ENCODE measurements at places on chromosomes 5 and 9.

DNA sequence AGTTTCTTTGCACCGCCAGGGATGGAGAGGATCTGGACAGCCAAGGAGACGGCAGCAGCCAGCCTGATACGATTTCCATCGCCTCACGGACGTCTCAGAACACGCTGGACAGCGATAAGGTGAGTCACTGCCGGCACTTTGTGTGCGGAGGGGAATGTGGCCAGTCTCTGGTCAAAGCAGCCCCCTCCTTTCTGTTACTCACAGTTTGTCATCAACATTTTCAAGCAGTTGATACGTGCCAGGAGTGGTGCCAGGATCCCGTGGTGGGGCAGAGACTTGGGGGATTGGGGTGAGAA lies 175.1 kb upstream of the OTULINL start:
- DNase-seq = no peak

DNA sequence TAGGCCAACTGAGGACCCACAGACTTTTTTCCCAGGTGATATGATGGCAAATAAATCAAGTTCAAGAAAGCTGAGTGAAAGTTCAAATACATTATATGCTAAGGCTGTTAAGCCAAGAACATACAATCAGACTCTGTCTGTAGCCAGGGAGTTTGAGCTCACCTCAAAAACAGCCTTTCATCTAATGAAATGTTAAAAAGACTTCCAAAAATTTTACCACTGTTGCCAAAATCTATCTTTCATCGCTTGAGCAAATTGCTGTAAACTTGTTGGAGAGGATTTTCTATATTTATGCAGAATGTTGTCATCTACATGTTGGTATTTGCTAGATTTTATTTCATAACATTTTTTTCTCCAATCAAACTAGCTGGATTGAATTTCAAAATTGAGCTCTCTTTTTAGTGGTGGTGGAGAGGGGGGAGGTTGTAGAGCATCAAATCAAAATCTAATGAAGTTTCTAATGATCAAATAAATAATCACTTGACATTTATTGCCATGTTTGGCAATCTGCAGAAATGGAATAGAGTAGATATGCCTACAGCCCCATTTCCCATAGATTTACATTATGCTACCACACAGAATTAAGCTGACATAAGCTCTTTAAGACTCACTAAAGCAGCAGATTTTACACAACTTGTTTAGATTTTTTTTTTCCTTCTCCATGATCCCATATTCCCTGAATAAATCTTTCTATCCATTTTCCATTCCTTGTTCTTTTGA lies 828.9 kb upstream of the ZNF608 start:
- no peak for DNase-seq

DNA sequence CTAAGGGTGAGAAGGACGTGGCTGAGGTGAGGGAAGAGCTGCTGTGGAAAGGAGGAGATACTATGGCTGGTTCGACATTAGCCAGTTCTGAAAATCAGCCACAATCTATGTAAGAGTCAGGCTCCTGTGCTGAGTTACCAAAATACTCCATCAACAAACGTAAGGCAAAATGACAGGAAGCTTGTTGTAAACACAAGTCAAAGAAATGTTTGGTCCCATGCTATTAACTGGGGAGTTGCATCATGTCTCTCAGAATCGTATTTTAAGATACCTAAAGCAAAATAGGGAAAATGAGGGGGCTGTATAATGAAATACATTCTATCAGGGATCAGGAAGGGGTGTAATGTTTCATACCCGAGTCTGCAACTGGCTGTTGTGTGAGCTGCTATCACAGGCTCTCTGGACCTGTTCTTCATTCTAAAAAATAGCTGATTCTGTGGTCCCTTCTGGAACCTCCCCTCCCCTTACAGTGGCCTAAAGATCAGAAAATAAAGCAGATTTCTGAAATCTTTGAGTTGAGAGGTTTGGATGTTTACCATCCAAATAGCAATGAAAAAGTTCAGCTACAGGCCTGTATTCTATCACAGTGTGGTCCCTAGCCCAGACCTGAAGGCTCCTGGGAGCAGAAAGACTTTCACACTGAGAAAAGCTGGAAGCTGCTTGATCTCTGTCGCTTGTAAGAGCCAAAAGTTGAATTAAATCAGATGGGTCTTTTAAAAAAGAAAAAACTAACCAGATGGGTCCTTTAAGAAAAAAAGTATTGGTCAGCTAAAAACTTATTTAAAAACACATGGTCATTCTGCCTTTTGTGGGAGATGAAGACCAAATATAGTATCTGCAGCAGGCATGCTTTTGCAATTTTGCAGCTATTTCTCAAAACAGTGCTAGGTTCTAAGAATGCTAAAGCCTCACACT lies 97.8 kb upstream of the SMC5 start:
- no peak for DNase-seq

- DNase-seq = no peak
Observed at GRCh38 chr5:135124128-135124527, 90.1 kb upstream of the PITX1 start.

- no peak for DNase-seq
Observed at GRCh38 chr9:113507256-113507655, 43.7 kb downstream of the RGS3 start.

- DNase-seq = no peak
Observed at GRCh38 chr9:33431420-33431819, 16.0 kb downstream of the AQP3 start.

DNA sequence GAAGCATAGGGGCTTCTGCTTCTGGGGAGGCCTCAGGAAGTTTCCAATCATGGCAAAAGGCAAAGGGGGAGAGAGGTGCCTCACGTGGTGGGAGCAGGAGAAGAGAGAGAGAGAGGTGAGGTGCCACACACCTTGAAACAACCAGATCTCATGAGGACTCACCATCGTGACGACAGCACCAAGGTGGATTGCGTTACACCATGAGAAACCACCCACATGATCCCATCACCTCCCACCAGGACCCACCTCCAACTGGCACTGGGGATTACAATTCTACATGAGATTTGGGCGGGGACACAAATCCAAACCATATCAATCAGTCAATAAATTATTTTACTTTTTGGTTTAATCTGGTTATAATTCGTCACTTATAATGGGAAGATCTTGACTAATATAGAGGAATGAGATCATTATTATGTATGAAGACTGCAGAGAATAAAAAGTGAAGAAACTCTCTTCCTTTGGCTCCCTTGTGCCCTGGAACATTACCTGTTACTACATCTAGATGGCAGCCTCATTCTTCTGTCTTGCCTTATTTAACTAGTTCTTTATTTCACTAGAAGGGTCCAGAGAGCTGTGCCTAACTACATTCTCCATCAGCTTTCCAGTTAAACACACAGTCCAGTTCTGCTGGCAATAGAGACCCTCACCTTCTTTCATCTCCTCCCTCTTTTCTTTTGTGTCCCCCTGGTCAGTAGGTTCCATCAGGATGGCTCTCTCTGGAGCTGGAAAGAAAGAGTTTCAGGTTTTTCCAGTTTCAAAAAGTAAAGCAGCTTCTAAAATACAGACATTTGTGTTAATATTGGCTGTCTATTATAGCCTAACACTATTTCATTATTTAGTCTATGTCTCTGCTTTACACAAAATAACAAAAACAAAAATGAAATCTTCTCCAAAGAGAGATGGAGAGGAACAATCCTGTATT lies 21.7 kb upstream of the SPINK7 start:
- DNase-seq = no peak

DNA sequence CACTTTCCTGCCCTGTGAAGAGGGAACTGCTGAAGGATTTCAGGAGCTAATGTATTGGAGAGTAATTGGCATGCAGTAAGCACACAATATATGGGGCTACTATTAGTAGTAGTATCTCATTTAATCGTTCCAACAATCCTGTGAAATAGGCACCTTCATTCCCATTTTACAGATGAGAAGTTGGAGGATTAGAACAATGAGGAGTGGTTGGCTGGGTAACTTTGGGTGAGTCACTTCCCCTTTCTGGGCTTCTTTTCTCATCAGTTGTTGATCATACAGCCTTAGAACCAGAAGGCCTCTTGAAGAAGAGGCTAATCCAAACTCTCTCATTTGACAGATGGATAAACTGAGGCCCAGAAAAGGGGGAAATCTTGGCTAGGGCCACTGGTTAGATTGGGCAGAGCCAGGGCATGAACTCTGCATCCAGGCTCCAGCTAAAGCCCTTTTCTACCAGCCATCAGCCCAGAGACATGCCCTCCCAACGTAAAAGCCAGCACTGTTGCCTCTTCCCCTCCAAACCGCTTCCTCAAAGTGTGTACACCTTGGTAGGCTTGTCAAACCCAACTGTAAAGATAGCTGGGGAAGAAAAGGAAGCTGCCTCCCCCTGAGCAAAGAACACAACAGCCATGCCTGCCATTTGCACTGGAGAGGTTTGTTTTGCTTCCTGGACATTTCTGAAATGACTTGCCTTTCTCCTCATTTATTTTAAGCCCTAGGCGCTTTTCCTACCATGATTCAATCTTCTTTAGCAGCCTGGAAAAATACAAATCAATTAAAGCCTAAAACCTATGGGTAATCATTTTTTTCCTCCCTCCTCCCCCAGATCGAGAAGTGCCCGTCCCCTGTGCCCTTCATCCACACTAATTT lies 992 bp downstream of the SPACA9 start:
- DNase-seq = no peak

DNA sequence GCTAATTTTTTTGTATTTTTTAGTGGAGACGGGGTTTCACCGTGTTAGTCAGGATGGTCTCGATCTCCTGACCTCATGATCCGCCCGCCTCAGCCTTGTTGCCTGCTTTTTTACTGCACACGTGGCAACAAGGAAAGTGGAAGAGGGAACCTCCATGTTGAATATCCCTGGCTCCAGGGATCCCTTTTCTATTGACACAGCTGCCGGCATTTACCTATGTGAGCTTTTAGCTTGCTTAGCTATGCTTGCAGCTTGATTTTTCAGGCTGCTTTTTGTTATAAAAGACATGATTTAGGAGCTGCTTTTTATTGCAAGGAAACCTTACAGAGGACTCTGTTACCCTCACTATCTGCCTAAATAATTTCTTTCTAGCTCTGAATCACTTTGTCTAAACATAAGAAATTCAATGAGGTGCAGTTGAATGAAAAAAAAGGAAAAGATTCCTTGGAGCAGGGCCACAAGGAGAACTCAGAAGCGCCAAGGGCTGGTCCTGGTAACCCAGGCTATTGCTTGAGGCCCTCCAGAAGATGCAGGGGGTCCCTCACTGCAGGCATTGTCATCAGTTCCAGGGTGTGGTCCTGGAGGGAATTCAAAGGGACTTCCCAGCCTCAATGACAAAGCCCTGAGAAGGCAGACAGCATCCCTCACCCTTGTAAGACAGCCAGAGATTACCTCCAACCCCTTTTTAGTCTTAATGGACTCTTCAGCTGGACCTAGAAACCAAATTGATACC lies 89.9 kb downstream of the SYK start:
- no peak for DNase-seq

DNA sequence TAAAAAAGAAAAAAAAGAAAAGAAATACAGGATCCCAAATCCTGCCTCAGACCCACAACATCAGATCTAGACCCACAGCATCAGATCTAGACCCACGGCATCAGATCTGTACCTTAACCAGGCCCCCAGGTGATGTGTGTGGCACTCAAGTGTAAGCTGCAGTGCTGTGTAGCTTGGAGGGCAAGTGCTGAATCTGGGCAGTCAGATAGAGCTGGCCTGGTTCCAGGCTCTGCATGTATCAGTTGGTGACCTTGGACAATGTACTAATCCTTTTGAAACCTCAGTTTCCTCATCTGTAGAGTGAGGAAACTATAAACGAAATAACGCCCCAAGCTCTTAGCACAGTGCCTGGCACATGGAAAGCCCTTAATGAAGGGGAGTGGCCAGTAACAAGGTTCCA lies 16.7 kb downstream of the COL15A1 start:
- no peak for DNase-seq

DNA sequence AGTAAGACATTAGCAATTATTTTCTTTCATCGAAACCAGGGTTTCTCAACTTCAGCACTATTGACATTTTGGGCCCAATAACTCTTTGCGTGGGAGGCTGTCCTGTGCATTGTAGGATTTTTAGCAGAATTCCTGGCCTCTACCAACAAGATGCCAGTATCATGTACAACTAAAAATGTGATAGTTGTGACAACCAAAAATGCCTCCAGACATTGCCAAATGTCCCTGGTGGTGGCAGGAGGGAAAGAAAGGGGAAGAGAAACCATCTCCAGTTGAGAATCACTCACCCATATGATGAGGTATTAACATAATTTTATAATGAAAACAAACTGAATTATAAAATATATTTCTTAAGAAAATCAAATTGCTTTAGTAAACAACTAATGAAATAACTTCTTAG lies 406.1 kb downstream of the RAB3C start:
- no peak for DNase-seq

GRCh38 chr5:98714710-98715288 lies 58.7 kb upstream of the RGMB start:
- no peak for DNase-seq
